Muscle of leg (tissue), 16 donors: ENCODE measurements at places on chromosomes 7 and 10. TPM values are rescaled to one million over a fixed set of nuclear protein-coding genes. Genes with fewer than 3 reads are reported as not detected.

GRCh38 chr10:124153023-124153826, 59.8 kb upstream of the CHST15 start:
- DNase-seq, result peak; percentile 75

DNA sequence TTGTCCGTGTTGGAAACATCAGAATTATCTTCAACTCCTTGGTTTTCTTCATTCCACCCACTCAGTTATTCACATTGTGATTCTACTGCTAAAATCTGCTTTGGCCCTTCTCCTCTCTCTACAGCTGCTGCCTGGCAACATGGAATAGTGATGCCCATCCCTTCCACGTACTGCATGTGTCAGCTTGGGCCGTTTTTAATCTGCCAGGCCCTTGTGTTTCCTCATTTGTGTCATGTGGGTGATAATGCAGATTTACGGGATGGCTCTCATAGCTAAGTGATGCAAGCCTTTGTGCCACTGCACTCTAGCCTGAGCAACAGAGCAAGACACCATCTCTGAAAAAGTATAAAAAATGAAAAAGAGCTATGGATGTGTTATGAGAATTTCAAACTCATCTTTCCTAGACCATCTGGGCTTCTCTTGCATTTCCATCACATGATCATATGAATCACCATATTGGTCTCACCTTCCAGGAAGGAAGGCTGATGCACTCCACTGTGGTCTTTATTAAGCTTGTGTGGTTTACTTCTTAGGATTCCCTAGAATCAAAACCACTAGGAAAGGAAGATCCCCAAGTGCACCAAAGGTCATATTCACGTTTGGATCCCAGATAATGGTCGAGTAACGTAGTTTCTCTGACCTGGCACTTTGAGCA, 20.6 kb upstream of the CELF2 start:
- no peak for DNase-seq

- no peak for DNase-seq
Measured at GRCh38 chr7:46715579-46715978, 794.5 kb upstream of the IGFBP3 start.

- DNase-seq, result peak; percentile 33
Measured at GRCh38 chr7:155490697-155491628, 33.0 kb downstream of the EN2 start.

PTPRN2 gene
- total RNA-seq, result 1.4 TPM

DNA sequence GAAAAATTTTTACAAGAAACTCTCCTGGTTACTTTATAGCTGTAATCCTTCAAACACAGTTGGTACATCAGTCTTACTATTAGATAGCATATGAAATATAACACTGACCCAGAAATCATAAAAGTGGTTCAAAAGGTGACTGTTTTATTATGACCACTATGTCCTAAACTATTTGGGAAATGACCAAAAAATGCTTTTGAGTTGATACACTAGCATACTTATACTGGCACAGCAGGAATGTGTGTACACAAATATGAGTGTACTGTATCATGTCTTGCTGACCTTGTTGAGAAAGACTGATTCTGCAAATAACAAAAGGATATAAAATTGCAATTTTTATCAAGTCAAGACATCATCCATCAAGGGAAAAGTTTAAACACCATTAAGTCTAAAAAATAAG, 24.3 kb downstream of the CSTF2T start:
- no peak for DNase-seq

- no peak for DNase-seq
Measured at GRCh38 chr7:47651355-47652317, 69.7 kb upstream of the TNS3 start.

GRCh38 chr7:142904128-142904527, 18.6 kb upstream of the TRPV6 start:
- DNase-seq, result no peak
